ENCODE measurements at places on chromosomes 11 and 22. TPM values are rescaled to one million over a fixed set of nuclear protein-coding genes. Genes with fewer than 3 reads are reported as not detected.

DNA sequence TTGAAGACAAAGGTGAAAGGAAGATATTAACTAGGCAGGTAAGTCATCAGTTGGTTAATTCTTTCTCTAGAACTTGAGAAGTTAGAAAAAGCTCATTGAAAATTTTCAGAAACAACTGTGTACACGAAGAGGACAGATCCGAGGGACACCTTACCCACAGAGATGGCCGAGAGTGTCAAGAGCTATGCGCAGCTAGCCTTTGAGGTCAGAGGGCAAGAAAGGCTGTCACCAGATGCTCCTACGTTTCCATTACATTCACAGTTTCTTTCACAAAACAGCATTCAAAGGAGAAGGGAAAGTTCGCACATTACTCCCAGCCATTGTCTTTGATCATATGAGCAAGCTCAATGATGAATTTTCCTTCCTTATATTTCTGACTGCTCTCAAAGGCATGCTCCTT lies 34.8 kb downstream of the YPEL1 start:
- H3K36me3 ChIP-seq, result no peaks in the 10 kb centered on the region
- DNase-seq, result no peak
- H3K4me3 ChIP-seq, result no peak overlapping the region
- H3K27ac ChIP-seq, result no peak overlapping the region
- no peaks in the 10 kb centered on the region for H3K27me3 ChIP-seq

DNA sequence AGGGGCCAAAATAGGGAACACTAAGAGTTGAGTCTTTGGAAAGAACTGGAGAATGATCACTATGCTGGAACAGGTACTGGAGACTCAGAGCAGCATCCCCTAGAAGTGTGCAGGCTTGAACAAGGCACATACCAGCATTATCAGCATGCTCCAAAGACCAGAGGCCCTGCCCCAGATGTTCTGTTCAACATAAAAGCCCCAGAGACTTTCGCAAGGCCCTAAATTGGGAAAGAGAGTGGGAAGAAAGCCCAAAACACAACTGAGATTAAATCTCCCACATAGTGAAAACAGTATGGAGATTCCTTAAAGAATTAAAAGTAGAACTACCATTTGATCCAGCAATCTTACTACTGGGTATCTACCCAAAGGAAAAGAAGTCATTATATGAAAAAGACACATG lies 9.4 kb downstream of the CNGA4 start:
- H3K36me3 ChIP-seq, result no peaks in the 10 kb centered on the region
- DNase-seq, result no peak
- H3K27me3 ChIP-seq, result peaks cover 7% of the 10 kb centered on the region
- H3K4me3 ChIP-seq, result no peak overlapping the region

DNA sequence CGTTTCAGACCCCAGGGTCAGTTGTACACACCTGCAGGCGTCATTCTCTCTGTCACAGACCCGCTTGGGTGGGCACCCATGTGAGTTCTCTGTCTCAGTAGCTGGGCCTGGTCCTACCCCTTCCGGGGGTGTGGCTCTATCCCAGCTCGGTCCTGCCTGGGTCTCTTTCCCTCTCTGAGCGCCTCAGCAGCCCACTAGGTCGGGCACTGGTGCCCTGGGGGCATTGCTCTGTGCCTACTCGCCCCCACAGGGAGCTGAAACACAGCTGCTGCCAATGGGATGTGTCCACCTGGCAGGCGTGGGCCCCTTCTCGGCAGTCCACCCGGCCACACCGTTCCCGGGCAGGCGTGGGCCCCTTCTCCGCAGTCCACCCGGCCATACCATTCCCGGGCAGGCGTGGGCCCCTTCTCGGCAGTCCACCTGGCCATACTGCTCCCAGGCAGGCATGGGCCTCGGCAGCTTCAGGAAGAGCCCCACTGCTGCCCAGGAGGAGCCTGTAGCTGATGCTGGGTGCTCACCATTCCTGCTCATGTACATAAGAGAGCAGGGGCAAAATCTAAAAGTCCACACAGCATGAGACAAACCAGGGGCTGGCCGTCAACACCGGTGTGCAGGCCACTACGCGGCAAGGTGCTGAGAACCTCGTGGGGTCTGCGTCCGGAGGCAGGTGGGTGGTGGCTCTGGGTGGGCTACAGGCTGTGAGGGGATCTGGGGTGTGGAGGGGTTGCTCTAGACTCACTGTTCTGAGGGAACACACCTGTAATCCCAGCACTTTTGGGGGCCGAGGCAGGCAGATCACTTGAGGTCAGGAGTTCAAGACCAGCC lies 12.3 kb downstream of the MLC1 start:
- peak; percentile 59 for DNase-seq
- H3K36me3 ChIP-seq, result no peaks in the 10 kb centered on the region
- H3K27ac ChIP-seq, result no peak overlapping the region
- H3K4me3 ChIP-seq, result no peak overlapping the region

- no peaks in the 10 kb centered on the region for H3K27me3 ChIP-seq
- DNase-seq, result no peak
- H3K36me3 ChIP-seq, result no peaks in the 10 kb centered on the region
- H3K4me3 ChIP-seq, result no peak overlapping the region
Measured at GRCh38 chr11:43130616-43131015, 181.2 kb upstream of the API5 start.

- no peak for DNase-seq
- no peak overlapping the region for H3K4me3 ChIP-seq
- H3K4me1 ChIP-seq, result peaks cover 35% of the 10 kb centered on the region
- no peaks in the 10 kb centered on the region for H3K36me3 ChIP-seq
Measured at GRCh38 chr22:20840646-20841371, 17.8 kb downstream of the PI4KA start.

- no peak for DNase-seq
- no peaks in the 10 kb centered on the region for H3K36me3 ChIP-seq
- no peak overlapping the region for H3K4me3 ChIP-seq
- H3K27me3 ChIP-seq, result no peaks in the 10 kb centered on the region
Measured at GRCh38 chr11:109658190-109658589, 236.2 kb downstream of the C11orf87 start.

DNA sequence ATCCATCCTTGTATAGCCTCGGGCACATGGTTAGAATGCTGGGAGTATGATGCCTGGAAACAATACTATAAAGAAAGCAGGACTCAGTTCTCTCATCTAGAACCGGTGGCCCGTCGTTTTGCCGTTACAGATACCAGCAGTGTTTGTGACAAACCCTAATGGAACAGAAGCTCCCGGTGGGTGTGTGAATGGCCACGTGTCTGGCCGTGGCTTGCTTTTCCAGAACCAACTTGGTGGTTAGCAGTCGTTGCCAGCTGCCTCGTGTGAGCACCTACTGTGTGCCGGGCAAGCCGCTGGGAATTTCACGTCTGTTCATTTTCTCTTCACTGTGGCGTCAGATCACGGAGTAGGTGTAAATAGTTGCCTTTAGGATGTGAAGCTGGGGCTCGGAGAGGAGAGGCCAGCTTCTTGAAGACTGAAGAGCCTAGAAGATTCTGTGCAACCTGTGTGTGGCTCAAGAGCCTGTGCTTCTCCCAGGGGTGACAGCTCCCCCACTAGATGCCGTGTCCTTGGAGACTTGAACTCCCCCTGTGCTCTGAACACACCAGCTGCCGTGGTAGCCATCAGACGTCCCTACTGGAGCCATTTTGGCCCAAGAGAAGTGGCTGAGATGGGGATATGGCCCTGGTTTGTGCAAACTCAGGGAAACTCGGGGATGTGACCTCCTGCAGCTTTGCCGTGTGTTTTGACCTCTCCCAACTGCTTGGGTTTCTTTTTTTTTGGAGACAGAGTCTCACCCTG lies 57.5 kb upstream of the PPARA start:
- H3K27me3 ChIP-seq, result no peaks in the 10 kb centered on the region
- H3K27ac ChIP-seq, result no peak overlapping the region
- H3K4me3 ChIP-seq, result no peak overlapping the region
- peaks cover 6% of the 10 kb centered on the region for H3K4me1 ChIP-seq
- no peak for DNase-seq

- peak overlapping the region; percentile 98 for H3K27ac ChIP-seq
- no peaks in the 10 kb centered on the region for H3K27me3 ChIP-seq
- peaks cover 83% of the 10 kb centered on the region for H3K4me1 ChIP-seq
Measured at GRCh38 chr11:36380296-36381014, 84.4 kb downstream of the PRR5L start.

- H3K36me3 ChIP-seq, result no peaks in the 10 kb centered on the region
- H3K4me1 ChIP-seq, result peaks cover 35% of the 10 kb centered on the region
- peak overlapping the region; percentile 26 for H3K27ac ChIP-seq
- no peak for DNase-seq
- H3K27me3 ChIP-seq, result no peaks in the 10 kb centered on the region
Measured at GRCh38 chr22:42969348-42969975, 45.5 kb downstream of the PACSIN2 start.

DNA sequence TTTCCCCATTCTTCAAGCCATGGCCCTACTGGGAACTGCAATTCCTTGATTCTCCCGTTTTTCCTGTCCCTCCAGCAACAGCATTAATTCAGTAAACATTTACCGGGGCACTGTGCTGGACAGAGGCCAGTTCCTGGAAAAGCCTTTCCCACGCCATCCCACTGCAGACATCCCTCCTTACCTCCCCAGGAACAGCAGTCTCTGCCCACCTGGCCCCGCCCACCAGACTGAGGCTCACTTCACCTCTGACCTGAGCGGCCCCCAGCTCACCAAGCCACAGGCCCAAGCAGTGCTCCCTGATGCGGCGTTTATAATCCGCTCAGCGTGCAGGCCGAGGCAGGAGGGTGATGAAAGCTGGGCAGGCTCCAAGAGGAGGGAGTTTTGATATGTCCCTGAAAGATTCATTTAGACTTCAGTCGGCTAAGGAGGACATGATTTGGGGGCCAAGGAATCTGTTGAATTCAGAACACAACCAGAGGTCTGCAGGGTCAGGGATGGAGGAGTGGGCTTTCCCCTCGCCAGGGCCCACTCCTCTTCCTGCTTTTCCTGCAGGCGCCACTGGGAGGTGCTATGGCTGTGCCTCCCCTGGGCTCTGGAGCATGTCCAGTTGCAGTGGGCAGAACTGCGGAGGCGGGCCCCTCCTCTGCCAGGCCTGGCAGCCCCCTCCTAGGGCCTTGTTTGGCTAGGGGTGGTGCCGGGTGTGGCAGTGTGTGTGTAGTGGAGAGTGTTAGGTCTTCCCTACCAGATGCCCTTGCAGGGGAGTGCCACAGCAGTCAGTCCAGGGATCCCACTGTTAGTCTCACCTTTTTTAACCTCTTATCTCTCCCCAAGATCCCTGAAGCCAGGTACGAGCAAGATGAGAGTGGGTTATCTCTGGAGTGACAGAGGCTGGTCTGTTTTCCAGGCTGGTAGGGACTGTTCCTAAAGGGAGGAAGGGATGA lies 1.4 kb upstream of the TAGLN start:
- H3K4me1 ChIP-seq, result no peaks in the 10 kb centered on the region
- no peak overlapping the region for H3K27ac ChIP-seq
- no peaks in the 10 kb centered on the region for H3K27me3 ChIP-seq
- no peaks in the 10 kb centered on the region for H3K36me3 ChIP-seq

- no peak for DNase-seq
- H3K27ac ChIP-seq, result no peak overlapping the region
- no peaks in the 10 kb centered on the region for H3K36me3 ChIP-seq
- no peaks in the 10 kb centered on the region for H3K27me3 ChIP-seq
Measured at GRCh38 chr11:117193130-117194020, 5.8 kb upstream of the TAGLN start.

DNA sequence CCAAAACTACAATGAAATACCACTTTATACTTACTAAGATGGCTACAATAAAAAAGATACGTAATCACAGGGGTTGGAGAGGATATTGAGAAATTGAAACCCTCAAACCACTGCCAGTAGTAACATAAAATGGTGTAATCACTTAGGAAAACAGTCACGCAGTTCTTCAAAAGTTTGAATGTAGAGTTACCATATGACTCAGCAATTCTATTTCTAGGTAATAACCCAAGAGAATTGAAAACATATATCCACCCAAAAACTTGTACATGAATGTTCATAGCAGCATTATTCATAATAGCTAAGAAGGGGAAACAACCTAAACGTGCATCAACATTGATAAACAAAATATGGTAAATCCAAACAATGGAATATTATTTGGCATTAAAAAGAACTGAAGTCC lies 24.4 kb upstream of the PSMA1 start:
- no peaks in the 10 kb centered on the region for H3K27me3 ChIP-seq
- peak overlapping the region; percentile 80 for H3K27ac ChIP-seq
- DNase-seq, result no peak
- H3K4me1 ChIP-seq, result peaks cover 38% of the 10 kb centered on the region
- H3K4me3 ChIP-seq, result peak overlapping the region; percentile 79

- peaks cover 6% of the 10 kb centered on the region for H3K4me1 ChIP-seq
- peak; percentile 72 for DNase-seq
- no peak overlapping the region for H3K4me3 ChIP-seq
- peaks cover 5% of the 10 kb centered on the region for H3K36me3 ChIP-seq
- H3K27ac ChIP-seq, result no peak overlapping the region
- peaks cover 19% of the 10 kb centered on the region for H3K27me3 ChIP-seq
Measured at GRCh38 chr22:22955866-22956535, 68.4 kb downstream of the IGLL5 start.

The DCHS1 gene
- total RNA-seq, result 1.6 TPM

The ADAMTS8 gene
- total RNA-seq, result not detected

The ACR gene
- not detected for total RNA-seq

The MS4A15 gene
- total RNA-seq, result not detected

The ZNF195 gene
- 53.9 TPM for total RNA-seq

The HIC2 gene
- total RNA-seq, result 9.7 TPM

The SMTNL1 gene
- total RNA-seq, result not detected

Data from natural killer cell treated with Interleukin-12 subunit alpha and Interleukin-12 subunit beta and Interleukin-15 and Interleukin-18, amount 100 ng/mL, for 72 hours (primary cell).